Activated CD8-positive, alpha-beta memory T cell treated with anti-CD3 and anti-CD28 coated beads for 4 hours (primary cell): ENCODE measurements at places on chromosomes 3 and 15.

- no peak for DNase-seq
Measured at GRCh38 chr3:19165654-19166053, 17.3 kb downstream of the KCNH8 start.

DNA sequence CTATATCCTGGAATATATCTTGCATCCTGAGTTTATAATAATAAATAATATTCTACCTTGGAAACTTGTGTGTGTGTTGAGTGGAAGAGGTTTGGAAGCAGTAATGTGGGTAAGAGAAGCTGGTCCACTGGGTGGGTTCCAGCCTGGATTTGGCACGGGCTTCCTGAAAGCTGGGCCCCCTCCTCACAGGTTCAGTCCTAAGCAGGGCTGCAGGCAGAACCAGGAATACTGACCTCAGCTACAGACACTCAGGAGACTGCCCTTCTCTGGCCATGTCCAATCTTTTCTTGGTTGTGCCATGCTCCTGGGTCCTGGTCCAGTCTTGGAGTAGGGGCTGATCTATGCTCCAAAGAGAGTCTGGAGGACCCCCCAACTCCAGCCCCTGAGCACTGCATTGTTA is 4.5 kb downstream of the MYD88 start:
- no peak for DNase-seq

DNA sequence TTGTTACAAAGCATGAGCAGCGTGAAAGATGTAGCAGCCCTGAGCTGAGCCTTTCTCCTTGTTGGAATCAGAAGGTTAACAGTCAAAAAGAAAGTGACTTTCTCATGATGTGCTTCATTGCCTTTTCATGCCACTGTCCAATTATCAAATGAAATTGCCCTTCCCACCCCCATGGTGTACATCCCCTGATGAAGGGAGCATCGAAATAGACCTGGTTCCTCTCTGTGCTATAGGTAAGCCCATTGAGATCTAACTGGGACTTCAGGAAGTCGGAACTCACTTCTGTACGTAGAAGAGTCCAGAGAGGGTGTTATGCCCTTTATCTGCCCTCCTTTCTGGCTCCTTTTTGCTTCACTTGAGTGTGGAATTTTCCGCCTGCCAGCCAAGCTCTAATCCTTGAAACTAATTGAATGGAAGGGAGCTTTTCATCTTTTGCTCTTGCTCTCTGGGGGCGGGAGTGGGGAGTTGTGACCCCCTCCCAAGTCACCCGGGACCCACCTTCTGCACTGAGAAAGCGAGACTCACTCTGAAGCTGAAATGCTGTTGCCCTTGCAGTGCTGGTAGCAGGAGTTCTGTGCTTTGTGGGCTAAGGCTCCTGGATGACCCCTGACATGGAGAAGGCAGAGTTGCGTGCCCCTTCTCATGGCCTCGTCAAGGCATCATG is 20.9 kb downstream of the ABHD6 start:
- no peak for DNase-seq

GRCh38 chr3:28291577-28291976 is 50.2 kb downstream of the CMC1 start:
- no peak for DNase-seq

- no peak for DNase-seq
Measured at GRCh38 chr3:30260762-30261161, 345.6 kb upstream of the TGFBR2 start.

DNA sequence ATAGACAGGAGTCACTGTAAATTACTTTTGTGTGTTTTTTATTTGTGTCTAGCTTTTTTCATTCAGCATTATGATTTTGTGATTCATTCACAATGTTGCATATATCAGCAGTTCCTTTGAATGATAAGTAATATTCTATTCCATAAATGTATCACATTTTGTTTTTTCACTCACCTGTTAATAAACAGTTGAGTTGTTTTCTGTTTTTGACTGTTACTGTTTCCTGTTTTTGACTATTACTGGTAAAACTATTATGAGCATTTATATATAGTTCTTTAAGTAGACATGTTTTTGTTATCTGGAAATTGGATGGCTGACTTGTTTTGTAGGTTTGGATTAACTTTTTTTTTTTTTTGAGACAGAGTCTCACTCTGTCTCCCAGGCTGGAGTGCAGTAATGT is 138.4 kb downstream of the RSRC1 start:
- DNase-seq, result no peak

- DNase-seq, result no peak
Measured at GRCh38 chr3:2540115-2540514, 441.4 kb downstream of the CNTN4 start.

GRCh38 chr3:23876923-23877322 is 39.9 kb downstream of the NKIRAS1 start:
- no peak for DNase-seq

DNA sequence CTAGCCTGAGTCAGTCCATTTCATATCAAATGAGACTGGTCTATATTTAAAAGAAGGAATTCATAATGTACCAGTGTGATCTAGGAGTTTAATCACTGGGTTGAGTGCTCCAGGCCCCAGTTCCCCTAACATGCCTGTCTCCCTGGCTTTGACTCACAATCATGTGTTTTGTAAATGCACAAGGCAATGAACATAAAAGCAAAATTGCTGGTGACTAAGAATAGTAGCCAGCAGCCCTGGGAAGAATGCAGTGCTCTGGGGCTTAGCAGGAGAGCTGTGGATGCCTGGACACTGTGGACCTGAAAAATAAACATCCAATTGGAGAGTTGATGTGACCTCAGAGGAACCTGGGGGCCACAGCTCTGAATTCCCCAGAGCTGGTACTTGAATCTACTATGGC is 50.3 kb downstream of the SYNPR start:
- no peak for DNase-seq

GRCh38 chr15:78976691-78977090 is 31.8 kb upstream of the CTSH start:
- DNase-seq, result no peak

DNA sequence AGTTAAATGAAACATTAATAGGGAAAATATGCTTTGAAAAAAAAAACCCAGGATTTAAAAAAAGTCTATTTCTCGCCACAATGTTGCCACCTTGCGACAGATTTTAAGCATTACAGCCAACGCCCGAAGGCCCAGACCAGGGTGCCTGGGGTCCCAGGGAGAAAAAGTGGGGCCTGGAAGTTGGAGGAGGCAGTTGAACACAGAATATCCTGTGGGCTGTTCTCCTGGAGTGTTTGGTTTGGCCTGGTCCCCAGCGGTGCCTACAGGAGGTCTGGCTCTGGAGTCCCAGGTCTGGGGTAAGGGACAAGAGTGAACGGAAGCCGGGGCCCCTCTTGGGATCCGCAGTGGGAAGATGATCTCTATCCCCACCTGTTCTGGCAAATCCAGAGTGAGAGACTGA is 3.4 kb downstream of the RNU6-1 start:
- no peak for DNase-seq

GRCh38 chr3:13610006-13610570 is 61.2 kb downstream of the FBLN2 start:
- no peak for DNase-seq

GRCh38 chr15:98785807-98786621 is 137.7 kb downstream of the IGF1R start:
- no peak for DNase-seq

DNA sequence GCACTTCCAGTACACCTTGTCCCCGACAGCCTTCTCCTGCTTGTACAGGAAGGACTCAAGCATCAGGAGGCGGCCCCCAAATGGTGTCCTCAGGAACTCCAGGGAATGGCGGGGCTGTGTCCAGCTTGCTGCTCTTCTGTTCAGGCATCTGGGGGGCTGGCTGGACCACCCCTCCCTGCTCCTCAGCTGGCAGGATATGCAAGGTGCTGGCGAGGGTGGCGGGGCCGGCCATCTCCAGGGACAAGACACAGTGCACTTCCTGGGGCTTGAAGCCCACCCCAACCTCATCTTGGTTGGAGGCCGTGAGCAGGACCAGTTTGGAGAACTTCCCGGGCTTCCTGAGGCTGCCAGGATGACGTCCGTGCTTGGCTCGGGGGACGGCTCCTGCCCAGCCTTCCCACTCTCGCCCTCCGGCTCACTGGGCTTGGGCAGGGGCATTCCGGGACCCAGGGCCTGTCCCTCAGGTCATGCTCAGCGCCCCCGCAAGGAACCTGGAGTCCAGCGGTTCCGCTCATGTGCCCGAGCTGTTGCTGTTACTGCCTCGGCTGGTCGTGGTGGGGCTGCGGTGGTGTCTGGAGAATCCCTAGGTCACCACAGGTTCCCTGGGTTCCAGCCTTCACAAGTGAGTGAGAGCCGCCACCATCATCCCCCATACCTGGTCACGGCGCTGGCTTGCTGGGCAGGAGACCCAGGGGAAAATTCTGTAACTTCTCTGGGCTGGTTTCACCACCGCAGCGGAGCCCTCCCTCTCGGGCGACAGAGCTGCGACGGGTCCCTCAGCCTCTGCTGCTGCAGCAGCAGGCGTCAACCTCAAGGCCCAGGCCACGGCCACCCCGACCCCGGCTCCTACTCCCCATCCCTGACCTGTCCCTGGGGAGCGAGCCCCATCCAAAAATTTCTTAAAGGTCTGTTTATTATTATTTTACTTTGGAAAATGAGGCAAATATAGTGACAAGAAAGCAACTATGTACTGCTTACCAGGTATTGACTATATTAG is 82.8 kb upstream of the FXR1 start:
- no peak for DNase-seq
